Natural killer cell treated with Interleukin-12 subunit alpha and Interleukin-12 subunit beta and Interleukin-15 and Interleukin-18, amount 100 ng/mL, for 72 hours (primary cell): ENCODE measurements at places on chromosomes 3 and 15. TPM values are rescaled to one million over a fixed set of nuclear protein-coding genes. Genes with fewer than 3 reads are reported as not detected.

The BTLA gene
- total RNA-seq, result 1.4 TPM

The CHRM5 gene
- total RNA-seq, result not detected

The HIGD2B gene
- 0.39 TPM for total RNA-seq

The PAK6 gene
- 1.9 TPM for total RNA-seq

The GOLGA8B gene
- 234 TPM for total RNA-seq

The CD200R1 gene
- 3.7 TPM for total RNA-seq

The MEIS2 gene
- 0.26 TPM for total RNA-seq

The TNFSF10 gene
- total RNA-seq, result 321 TPM

The KLHL25 gene
- 8.5 TPM for total RNA-seq

The TF gene
- total RNA-seq, result 0.78 TPM

The TM4SF4 gene
- not detected for total RNA-seq

The SLC12A1 gene
- not detected for total RNA-seq

The PLA2G4D gene
- total RNA-seq, result not detected

The C3orf38 gene
- total RNA-seq, result 35.1 TPM

The VEPH1 gene
- total RNA-seq, result not detected

The CTXND1 gene
- not detected for total RNA-seq

The TRAT1 gene
- 3.0 TPM for total RNA-seq

The GHSR gene
- total RNA-seq, result not detected

The MOBP gene
- total RNA-seq, result not detected

The FBLN2 gene
- not detected for total RNA-seq

The CPEB1 gene
- not detected for total RNA-seq

The GAP43 gene
- 0.50 TPM for total RNA-seq

The GOLGA8J gene
- 0.21 TPM for total RNA-seq

The IL20RB gene
- 8.7 TPM for total RNA-seq
